Skin of body (tissue), 3 donors: ENCODE measurements at places on chromosomes 5 and 9. TPM values are rescaled to one million over a fixed set of nuclear protein-coding genes. Genes with fewer than 3 reads are reported as not detected.

The DRD1 gene
- 0.10 TPM for total RNA-seq

The TNFSF8 gene
- 1.6 TPM for total RNA-seq

The FBN2 gene
- total RNA-seq, result 88.3 TPM

The TXN gene
- total RNA-seq, result 94.3 TPM

The TLX3 gene
- not detected for total RNA-seq

The PCDHB11 gene
- total RNA-seq, result 3.5 TPM

DNA sequence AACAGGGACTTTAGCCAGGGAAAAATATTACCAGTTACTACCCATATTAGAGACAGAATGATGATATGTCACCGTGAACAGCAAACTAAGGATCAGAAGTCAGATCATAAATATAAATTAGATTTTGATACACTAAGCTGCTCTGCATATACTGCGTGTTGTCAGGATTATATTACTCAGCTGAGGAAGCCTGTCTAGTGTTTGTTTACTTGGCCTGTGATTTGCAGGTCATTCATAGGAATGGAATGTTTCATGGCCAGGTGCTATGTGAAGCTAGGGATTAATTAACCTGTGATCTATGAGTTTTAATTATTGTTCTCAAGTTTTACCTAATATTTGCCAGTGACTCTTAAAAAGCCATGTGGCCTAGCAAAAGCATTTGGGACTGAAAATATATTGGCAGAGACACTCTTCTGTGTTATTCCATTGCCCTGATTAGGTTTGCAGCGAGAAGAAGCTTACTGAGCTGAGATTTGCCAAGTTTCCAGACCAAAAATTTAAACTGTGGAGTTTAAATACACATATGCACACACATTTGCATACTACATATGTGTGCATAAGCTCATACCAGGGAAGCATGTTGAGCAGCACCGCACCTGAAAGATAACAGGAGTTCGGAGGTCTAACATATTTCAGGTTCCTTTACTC, 496.3 kb upstream of the GRIA1 start:
- DNase-seq, result no peak

DNA sequence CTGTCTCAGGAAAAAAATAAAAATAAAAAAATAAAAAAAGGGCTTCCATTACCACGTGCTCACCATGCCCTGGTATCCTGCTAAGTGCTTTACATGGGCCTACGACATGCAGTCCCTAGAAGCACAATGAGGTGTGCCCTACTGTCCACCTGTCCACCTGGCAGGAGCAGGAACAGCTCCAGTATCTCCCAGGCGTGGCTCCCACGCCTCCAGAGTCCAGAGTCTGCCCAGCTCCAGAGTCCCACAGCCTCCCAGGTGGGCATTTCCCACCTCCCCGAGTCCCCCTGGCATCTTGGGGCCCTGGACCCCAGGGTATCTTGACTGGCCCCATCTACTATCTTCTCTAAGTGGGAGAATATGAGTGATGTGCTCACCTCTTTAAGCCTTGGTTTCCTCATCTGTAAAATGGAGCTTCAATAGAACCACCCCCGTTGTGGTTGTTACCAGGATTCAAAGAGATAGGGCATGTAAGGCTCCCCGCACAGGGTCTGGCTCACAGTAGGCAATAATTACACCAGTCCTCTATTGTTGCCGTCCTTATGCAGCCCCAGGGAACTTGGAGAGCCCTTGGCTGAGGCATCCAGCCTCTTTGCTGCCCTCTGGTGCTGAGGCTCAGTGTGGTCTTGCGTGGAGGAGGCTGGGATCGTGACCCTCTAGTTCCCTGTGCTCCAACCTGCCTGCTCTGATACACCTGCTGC, 8.9 kb downstream of the CXCL14 start:
- DNase-seq, result no peak

- DNase-seq, result no peak
Observed at GRCh38 chr5:64653766-64654560, 36.3 kb upstream of the SHISAL2B start.

DNA sequence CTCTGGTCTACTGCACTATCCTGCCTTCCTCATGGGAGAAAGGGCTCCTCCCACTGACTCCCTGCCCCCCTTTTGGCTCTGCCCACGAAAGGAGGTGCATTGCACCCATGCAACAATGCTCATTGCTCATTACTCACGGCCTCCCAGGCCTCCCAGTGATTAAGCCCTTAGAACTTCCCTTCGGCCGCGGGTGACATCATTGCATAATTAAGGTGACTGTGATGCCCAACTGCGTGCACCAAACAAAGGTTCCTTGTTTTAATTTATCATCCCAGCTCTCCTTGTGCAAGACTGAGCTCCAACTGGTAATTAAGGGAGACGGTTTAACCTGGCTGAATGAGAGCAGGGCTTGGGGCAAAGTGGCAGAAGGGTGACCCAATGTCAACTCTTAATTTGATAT, 180.4 kb downstream of the GAS1 start:
- no peak for DNase-seq

- DNase-seq, result no peak
Observed at GRCh38 chr5:106587-106986, 14.6 kb downstream of the PLEKHG4B start.

- DNase-seq, result no peak
Observed at GRCh38 chr9:37528652-37529471, 43.1 kb downstream of the POLR1E start.

- no peak for DNase-seq
Observed at GRCh38 chr5:154484393-154485095, 6.5 kb upstream of the HAND1 start.

DNA sequence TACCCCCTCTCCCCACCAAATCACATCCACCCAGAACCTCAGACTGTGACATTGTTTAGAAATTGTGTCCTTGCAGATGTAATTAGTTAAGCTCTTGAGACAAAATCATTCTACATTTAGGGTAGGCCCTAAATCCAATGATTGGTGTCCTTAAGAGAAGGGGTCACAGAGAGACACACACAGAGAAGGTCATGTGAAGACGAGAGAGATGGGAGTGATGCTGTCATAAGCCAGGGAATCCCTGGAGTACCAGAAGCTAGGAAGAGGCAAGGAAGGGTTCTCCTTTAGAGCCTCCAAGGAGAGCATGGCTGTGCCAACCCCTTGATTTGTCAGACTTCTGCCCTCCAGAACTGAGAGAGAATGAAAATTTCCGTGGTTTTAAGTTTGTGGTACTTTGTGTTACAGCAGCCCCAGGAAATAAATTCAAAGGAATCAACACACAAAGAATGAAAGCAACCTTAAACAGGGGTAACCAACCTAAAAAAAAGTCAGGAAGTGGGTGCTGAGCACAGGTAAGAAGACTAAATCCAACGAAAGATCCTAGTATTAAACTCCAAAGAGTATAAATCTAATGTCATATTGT, 33.6 kb downstream of the TIMD4 start:
- no peak for DNase-seq

- no peak for DNase-seq
Observed at GRCh38 chr5:148469501-148469935, 85.8 kb downstream of the FBXO38 start.

GRCh38 chr9:4985386-4986266, 554 bp downstream of the JAK2 start:
- peak; percentile 57 for DNase-seq

- no peak for DNase-seq
Observed at GRCh38 chr9:126474786-126475485, 138.8 kb upstream of the LMX1B start.

DNA sequence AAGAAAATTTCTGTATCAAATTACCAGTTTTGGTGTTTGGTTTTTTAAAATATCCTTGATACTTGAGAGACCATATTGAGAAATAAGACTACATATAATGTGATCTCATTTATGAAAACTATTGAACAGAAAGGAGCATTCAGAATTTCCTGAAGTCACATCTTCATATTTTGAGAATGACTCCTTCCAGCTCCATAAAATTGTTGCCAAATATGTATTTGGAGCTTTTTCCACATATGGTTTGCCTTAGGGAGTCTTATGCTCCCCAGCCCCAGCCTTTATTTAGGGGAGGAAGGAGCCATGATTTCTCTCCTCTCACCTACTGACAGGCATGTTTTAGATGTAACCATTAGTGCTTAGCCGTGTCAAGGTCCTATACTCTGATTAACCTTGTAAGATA, 51.1 kb downstream of the GCNT1 start:
- peak; percentile 62 for DNase-seq

- DNase-seq, result no peak
Observed at GRCh38 chr9:1469996-1470395, 419.8 kb downstream of the DMRT2 start.

- DNase-seq, result no peak
Observed at GRCh38 chr9:128770286-128771030, 1.3 kb downstream of the ZER1 start.

DNA sequence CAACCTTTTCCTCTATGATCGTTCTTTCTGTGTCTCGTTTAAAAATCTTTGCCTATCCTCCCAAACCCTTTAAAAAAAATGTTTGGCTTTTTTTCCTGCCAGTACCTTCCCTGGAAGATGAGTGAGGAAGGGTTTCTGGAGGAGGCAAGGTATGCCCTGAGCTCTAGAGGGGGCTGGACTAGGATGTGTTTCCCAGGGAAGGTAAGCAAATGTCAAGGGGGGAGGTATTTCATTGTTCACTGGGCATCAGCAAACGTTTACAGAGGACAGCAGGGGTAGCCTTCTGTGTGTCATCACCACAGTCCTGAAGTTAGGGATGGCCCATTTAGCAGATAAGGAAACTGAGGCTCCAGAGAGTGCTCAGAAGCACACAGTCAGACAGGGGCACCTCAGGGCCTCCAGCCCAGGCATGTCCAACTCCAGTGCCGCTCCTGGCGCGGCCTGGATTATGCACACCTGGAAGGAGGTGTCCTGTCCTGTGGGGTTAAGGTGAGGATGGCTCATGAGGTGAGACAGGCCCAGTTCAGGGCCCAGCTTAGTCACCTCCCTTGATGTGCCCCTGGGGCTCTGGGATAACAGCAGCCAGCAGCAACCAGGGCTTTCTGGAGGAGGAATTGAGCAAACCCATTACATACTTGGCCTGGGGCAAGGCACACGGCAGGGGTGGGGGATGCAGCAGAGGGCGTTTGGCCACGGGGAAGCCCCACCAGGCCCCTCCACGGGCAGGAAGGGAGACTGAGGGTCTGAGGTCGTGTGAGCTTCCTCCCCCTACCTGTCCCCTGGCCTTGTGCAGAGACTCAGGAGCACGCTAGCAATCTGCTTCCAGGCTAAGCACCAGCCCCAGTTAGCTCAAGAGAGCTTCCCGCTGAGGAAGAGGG, 100.3 kb upstream of the LMX1B start:
- no peak for DNase-seq

DNA sequence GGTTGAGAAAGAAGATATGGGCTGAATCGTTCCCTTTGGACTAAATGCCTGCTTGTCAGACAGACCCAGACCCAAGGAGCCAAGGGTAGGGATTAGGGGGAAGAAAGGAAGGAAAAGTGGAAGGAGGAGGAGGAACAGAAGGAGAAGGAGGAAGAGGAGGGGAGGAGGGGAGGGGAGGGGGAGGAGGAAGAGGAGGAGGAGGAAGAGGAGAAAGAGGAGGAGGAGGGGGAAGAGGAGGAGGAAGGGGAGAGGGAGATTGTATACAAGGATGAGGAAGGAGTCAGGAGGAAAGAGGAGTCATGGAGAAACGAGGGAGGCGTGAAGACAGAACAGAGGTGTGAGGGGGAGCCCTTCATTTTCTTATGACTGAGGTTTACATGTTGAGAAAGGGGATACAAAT, 46.9 kb upstream of the DNAH5 start:
- DNase-seq, result no peak

DNA sequence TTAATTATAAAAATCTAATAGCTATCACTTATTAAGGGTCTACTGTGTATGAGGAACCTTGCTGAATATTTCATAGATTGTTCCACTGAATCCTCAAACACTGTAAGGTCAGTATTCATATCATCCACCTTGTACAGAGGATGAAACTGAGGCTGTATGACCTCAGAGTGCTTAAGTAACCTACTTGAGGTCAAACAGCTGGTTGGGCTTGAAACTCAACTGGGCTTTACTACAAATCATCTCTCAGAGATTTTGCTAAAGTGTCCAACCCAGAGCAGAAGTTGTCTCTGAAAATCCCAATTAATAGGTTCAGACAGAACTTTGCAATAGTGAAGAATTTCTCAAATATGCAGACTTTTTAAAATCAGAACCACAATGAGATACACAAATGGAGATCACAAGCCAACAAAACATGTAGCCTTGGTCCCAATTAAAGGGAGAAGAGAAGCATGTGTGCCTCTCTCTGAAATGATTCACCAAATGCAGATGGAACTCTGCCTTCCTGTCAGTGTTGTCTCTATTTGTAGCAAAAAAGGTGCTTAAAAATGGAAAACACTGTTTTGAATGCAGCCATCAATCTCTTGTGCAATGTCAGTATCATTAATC, 131.4 kb downstream of the FAM114A2 start:
- no peak for DNase-seq

- DNase-seq, result no peak
Observed at GRCh38 chr5:137095597-137095996, 403.5 kb downstream of the SPOCK1 start.

- DNase-seq, result no peak
Observed at GRCh38 chr9:82382887-82383616, 394.5 kb downstream of the SPATA31D1 start.

- no peak for DNase-seq
Observed at GRCh38 chr9:83011611-83012010, 51.3 kb downstream of the RASEF start.
